Muscle of arm (tissue), 14 donors: ENCODE measurements at places on chromosomes 6 and 20.

- DNase-seq = peak; percentile 1
Observed at GRCh38 chr6:92495242-92495641, 924.1 kb downstream of the EPHA7 start.

DNA sequence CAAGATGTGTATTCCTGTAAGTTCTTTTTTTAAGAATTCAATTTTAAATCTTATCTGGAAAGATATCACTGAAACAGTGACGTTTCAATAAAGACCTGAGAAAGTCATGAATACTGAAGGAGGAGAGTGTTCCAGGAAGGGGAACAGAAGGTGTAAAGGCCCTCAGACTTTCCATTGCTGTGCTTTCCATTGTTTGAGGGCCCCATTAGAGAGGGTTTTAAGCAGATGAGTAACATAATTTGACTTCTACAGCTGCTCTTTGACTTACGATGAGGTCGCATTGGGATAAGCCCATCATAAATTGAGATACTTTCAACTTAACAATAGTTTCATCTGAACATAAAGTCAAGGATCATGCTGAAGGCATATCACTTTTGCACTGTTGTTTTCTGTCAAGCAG, 24.7 kb downstream of the ACOT13 start:
- no peak for DNase-seq

- DNase-seq = no peak
Observed at GRCh38 chr6:29948277-29948676, 5.9 kb downstream of the HLA-A start.

DNA sequence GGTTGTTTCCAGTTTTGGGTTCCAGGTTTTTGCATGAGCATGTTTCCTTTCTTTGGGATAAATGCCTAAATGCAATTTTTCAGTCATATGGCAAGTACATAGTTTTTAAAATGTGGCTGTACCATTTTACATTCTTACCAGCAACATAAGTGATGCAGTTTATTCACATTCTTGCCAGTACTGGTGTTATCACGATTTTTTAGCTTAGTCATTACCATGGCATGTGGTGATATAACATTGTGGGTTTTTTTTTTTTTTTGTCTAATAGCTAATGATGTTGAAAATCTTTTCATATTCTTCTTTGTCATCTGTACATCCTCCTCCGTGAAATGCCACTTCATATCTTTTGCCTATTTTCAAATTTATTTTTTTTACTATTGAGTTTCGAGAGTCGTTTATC, 2.9 kb upstream of the TDRD6 start:
- DNase-seq = no peak
